ENCODE measurements at places on chromosomes 4 and X.

- no peak for DNase-seq
Measured at GRCh38 chr4:82050796-82051195, 323.0 kb downstream of the HNRNPD start.

DNA sequence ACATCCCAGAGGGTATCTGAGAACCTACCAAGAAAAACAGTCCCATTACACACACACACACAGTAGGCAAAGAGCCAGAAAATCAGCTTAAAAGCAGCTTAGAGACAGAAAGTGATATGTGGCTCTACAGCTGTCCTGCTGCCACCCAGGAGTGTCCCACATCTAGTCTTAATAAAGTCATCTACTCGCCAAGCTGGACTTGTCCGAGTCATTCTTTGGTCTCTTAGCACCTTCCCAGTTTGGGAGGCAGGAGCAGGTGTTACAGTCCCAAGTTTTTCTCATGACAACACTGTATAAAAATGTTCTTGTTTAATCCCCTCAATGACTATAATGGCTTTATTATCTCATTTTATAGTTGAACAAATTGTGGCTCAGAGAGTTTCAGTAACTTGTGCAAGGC lies 252.5 kb upstream of the CASK start:
- no peak for DNase-seq

- no peak for DNase-seq
Measured at GRCh38 chr4:83067058-83067639, 32.2 kb downstream of the COPS4 start.

- DNase-seq = no peak
Measured at GRCh38 chr4:174665799-174666198, 143.5 kb upstream of the HPGD start.

GRCh38 chr4:123096038-123096437 lies 173.6 kb upstream of the NUDT6 start:
- DNase-seq = no peak

GRCh38 chrX:17655211-17656034 lies 81.9 kb upstream of the SCML1 start:
- no peak for DNase-seq

GRCh38 chr4:5165420-5166369 lies 114.4 kb downstream of the STK32B start:
- DNase-seq = no peak

GRCh38 chr4:145482209-145483037 lies 770 bp downstream of the SMAD1 start:
- DNase-seq = peak; percentile 72

Measured in activated T-cell treated with anti-CD3 and anti-CD28 coated beads for 48 hours (primary cell).